ENCODE measurements at places on chromosomes 7 and 10. TPM values are rescaled to one million over a fixed set of nuclear protein-coding genes. Genes with fewer than 3 reads are reported as not detected.

Gene CFTR
- total RNA-seq = not detected

Gene NEUROD6
- not detected for total RNA-seq

Gene GPR15LG
- not detected for total RNA-seq

- DNase-seq = peak; percentile 55
Observed at GRCh38 chr10:70510904-70511303, 32.3 kb downstream of the PALD1 start.

- DNase-seq = no peak
Observed at GRCh38 chr10:90917968-90918318, 2.9 kb downstream of the ANKRD1 start.

DNA sequence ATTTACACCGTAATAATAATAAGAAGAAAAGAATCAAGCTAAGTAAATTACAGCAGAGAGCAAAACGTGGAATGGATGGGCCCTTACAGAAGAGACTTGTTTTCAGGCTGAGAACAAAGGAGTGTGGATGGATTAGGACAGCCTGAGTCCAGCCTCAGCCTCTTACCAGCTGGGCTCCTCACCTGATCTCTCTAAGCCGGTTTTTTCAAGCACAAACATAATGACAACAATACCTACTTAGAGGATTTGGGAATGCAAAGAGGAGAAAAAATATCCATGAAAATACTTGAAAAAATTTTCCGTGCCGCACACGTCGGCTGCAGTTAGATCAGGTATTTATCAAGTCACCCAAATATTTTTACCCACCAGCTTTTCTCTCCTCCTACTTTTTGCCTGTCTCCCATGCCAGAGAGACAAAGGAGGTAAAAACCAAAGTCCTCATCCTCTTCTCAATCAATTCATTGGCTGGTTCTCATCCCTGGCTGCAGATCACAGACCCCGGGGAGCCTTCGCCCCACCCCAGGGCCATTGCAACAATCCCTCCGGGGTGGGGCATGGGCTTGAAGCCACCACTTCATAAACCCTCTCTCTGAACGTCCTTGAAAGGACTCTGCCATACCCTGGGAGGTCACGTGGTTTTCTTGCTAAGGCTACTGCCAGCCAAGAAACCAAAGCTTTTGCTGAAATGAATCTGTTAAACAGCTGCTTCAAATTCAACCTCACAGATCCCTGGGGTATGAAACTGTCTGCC lies 29.7 kb upstream of the GTF2I start:
- no peak for DNase-seq

GRCh38 chr7:132451161-132451560 lies 125.1 kb downstream of the PLXNA4 start:
- DNase-seq = no peak

- DNase-seq = peak; percentile 16
Observed at GRCh38 chr7:148696787-148697186, 1.9 kb upstream of the CUL1 start.

GRCh38 chr7:24301703-24302102 lies 17.7 kb downstream of the NPY start:
- DNase-seq = no peak

- DNase-seq = no peak
Observed at GRCh38 chr7:32326078-32326477, 164.1 kb downstream of the LSM5 start.

DNA sequence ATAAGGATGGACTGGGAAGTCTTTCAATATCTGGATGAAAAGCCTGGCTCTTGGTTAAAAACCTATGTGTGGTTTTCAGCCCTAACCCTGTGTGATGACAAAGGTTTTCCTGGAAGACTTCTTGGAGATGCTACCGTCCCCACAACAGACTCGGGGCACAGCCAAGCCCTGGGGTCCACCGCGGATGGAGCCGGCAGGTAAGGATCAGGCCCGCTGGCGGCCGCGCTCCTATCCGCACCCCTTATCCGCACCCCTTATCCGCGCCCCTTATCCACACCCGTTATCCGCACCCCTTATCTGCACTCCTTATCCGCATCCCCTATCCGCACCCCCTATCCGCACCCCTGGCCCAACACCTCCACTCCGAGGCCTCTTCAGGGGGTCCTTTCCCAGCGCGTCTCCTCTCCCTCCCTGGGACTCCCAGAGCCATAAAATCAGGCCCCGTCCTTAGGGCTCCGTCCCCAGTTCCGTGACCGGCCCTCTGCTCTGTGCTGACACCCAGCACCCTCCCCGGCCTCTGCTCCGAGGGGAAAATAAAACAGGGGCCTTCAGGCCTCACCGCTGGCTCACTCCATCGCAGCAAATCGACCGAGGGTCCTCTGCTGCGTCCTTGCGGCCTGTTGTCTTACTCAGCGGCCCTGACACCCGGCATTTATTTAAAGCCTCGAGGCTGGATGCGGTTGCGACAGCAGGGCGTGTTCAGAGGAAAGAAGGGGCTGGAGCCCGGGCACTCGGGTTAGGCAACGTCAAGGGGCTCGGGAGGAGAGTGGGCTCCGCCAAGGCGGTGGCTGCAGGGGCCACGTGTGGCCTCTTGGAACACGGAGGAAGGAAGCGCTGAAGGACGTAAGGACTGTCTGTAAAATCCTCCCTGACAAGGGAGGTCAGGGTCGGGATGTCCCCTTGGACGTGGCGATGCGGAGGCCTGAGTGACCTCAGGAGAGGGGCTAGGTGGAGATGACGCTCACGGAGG lies 215.1 kb upstream of the ADARB2 start:
- no peak for DNase-seq

DNA sequence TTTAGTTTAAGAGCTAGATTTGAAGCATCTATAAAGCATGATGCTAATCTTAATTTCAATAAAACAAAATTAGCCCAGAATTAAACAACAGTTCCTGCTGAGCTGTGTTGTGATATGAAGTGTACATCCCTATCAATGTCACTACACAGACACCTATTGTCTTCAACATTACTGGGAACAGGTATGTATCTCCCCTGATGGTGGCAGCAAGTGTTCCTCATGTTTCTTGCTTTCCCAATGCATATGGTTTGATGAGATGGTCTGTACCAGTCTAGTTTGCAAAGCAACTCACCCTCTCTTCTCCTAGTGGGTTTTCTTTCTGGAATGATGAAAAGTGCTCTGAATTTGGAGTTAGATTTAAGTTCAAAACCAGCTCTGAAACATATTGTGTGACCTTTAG lies 38.1 kb downstream of the TSPAN12 start:
- DNase-seq = no peak

GRCh38 chr10:31554556-31554955 lies 235.5 kb downstream of the ZEB1 start:
- no peak for DNase-seq

- no peak for DNase-seq
Observed at GRCh38 chr7:34015651-34016050, 110.3 kb downstream of the BMPER start.

DNA sequence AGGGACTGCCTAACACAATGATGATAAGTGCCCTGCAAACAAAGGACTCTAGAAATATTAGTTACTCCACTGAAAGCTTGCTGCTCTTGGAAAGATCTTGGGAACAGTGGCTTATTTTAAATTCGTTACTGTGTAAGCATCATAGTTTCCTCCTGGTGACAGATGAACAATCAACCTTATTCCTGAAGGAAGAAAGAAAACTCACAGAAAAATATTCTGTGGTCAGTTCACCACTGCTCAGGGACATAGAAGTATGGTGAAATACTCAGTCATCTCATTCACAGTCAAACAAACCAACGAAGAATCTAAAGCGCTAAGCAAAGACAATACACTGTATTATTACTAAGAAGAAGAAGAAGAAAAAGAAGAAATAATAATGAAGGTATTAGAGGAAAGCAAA lies 27.8 kb downstream of the MKX start:
- no peak for DNase-seq
